ENCODE measurements at places on chromosomes 2 and 18. TPM values are rescaled to one million over a fixed set of nuclear protein-coding genes. Genes with fewer than 3 reads are reported as not detected.
A peak's percentile ranks its signal among the peaks of the same experiment; 100 is the strongest.

- no peak for DNase-seq
Observed at GRCh38 chr2:157075924-157076323, 181.6 kb upstream of the GALNT5 start.

The C2orf66 gene
- not detected for total RNA-seq

The RESP18 gene
- total RNA-seq = not detected

DNA sequence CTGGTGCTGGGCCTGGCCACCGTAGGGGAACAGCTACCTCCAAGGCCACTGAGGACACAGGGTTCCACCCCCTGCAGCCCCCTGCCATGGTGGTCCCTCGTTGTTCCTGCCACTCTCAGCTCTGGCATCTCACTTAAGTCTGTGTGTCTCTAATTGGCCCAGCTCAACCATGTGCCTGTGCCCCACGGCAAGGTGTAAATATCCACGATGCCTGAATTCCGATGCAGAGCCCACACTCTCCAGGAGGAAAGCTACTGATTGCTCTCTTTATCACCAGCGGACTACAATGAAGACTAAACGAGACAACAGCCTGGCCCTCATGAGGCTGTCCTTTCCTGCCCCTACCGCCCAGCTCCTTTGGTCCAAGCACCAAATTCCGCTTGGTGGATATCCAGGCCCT is 17.0 kb upstream of the CHRNA1 start:
- no peak for DNase-seq

The TUBB8B gene
- total RNA-seq = not detected

The NGEF gene
- total RNA-seq = 0.98 TPM

GRCh38 chr2:115162494-115163293 is 720.3 kb downstream of the DPP10 start:
- no peak for DNase-seq

- peak; percentile 96 for DNase-seq
Observed at GRCh38 chr2:60881047-60881932, at the start of gene REL. Gene REL, plus strand, starts transcription at chr2:60881574. Its CDS starts 267 bp downstream, at chr2:60881841.

GRCh38 chr18:10973567-10974203 is 175.7 kb downstream of the PIEZO2 start:
- no peak for DNase-seq

The CGREF1 gene
- 0.92 TPM for total RNA-seq

DNA sequence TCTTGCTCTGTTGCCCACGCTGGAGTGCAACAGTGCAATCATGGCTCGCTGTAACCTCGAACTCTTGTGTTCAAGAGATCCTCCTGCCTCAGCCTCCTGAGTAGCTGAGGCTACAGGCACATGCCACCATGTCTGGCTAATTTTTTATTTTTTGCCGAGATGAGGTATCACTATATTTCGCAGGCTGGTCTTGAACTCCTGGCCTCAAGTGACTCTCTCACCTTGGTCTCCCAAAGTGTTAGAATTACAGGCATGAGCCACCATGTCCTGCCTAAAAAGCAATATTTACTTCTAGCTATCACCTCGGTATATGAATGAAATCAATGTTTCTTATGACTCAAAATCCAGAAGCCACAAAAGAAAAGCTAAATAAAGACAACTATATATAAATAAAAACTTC is 2.2 kb downstream of the BUB1 start:
- DNase-seq = no peak

- DNase-seq = no peak
Observed at GRCh38 chr18:28478531-28478930, 301.6 kb upstream of the CDH2 start.

- no peak for DNase-seq
Observed at GRCh38 chr2:191115391-191115790, 35.4 kb downstream of the STAT4 start.

The NCL gene
- 120 TPM for total RNA-seq

The IWS1 gene
- total RNA-seq = 36.6 TPM

DNA sequence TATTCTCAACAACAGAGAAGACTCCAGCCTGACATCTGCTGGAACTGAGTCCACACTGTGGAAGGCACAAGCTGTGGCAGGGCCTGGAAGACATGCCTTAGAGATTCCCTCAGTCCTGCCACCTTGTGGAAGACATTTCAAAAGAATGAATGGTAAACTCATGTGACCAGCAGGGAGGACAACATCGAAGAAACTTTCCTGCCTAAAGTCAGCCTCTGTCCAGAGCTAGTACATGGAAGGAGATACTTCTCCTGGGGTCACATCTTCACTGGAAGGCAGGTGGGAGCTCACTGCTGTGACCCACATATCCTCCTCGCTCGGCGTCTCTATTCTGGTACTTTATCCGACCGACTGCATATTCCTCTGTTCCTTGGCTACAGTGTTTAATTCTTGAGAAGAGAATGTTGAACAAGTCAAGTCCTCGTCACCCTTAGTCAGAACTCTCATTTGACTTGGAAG is 59.5 kb downstream of the PUM2 start:
- DNase-seq = no peak

DNA sequence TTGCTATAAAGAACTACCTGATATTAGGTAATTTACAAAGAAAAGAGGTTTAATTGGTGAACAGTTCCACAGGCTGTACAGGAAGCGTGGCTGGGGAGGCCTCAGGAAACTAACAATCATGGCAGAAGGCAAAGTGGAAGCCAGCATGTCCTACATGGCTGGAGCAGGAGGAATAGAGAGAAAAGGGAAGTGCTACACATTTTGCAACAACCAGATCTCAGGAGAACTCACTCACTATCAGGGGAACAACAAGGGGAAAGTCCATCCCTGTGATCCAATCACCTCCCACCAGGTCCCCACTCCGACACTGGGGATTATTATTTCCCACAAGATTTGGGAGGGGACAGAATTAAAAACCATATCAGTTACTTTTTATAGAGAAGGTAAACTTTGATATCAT is 273.5 kb upstream of the MMADHC start:
- DNase-seq = no peak

GRCh38 chr2:36819095-36819711 is 122.7 kb downstream of the VIT start:
- no peak for DNase-seq

The CCDC85A gene
- 4.0 TPM for total RNA-seq

GRCh38 chr18:433960-434359 is 66.5 kb downstream of the COLEC12 start:
- no peak for DNase-seq

The ST6GAL2 gene
- total RNA-seq = 4.2 TPM

DNA sequence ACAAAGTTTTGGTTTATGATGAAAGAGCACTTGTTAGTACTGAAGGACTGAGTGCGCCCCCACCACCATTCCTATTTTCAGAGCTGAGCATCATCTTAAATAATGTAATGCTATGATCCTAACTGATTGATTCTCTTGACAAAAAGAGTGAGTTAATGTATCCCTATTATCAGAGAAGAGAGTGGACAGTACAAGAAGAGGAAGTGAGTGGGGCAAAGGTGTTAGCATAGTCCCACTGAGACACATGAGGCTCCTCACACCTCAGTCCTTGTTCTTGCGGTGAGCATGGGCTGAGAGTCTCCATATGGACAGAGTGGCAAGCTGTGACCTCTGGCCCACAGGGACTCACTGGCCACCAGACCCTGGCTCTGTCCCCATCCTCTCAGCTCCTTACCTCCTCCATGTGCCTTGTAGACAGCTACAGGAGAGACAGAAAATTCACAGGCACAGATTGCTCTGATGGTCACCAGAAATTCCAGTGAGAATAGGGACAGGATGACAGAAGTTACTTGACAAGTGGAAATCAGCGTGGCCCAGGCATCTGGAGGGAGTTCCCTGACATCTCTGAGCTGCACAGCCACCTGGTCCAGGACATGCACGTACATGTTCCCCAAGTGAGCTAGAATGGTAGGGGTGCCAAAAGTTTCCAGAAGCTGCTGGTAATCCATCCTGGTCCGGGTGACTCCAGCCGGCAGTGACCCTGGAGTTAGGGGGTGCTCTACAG is 32.6 kb downstream of the NAPG start:
- peak; percentile 72 for DNase-seq

The CNTNAP5 gene
- not detected for total RNA-seq

DNA sequence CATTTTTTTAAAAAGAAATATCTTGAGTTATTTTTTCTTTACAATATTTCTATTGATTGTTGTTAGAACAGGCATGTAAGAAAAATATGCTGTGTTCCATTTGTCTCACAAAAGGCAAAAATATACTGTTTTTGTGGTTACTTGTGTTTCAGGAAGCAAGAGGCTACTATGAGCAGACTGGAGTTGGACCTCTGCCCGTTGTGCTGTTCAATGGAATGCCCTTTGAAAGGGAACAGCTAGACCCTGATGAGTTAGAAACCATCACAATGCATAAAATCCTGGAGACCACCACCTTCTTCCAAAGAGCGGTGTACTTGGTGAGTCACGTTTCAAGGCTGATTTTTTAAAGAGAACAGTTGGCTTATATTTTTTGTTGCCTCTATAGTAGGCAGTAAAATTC is 54.7 kb downstream of the UGGT1 start:
- no peak for DNase-seq

DNA sequence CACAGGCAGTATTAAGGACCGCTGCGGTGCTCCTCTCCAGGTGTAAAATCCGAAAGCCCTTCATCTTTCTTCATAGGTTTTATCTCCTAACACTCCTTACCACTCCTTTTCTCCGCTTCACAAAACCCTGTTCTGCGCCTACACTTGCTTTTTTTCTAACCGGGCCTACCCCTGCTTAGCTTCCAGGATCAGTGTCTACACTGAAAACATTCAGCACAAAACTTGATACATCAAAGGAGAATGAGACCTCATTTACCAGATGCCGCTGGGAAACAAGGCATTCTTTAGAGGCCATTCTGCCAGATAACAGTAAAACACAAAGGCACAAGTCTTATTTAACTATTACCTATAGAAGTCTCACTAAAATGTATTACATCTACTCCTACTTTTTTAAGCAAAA is 13.1 kb downstream of the CHST10 start:
- DNase-seq = no peak

- no peak for DNase-seq
Observed at GRCh38 chr2:159614534-159615366, 1.6 kb downstream of the BAZ2B start.

- DNase-seq = peak; percentile 50
Observed at GRCh38 chr2:65317841-65318240, 90.2 kb downstream of the ACTR2 start.

- DNase-seq = no peak
Observed at GRCh38 chr18:39205565-39206195, 1640.1 kb upstream of the CELF4 start.

Measured in esophagus muscularis mucosa (tissue), 4 donors.